NCI-H1694 treated with DMSO at 0.1 percent for 48 hours (cell line): ENCODE measurements at places on chromosomes 16 and 17.
A peak's percentile ranks its signal among the peaks of the same experiment; 100 is the strongest.

- DNase-seq, result no peak
Observed at GRCh38 chr17:70041540-70041939, 33.5 kb upstream of the KCNJ16 start.

DNA sequence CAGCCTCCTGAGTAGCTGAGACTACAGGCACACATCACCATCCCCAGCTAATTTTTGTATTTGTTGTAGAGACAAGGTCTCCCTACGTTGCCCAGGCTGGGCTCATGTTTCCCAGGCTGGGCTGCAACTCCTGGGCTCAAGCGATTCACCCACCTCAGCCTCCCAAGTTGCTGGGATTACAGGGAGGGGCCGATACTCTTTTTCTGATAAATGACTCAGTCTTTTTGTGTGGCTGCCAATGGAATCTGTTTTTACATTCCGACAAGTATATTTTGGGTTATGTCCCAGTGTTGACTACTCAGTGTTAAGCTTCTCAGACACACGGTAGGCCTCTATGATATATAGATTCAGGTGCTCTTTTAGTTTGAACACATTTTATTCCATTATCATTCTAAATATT, 58.1 kb downstream of the SLFN11 start:
- DNase-seq, result no peak

GRCh38 chr17:44878627-44879221, 20.5 kb downstream of the EFTUD2 start:
- DNase-seq, result peak; percentile 39

DNA sequence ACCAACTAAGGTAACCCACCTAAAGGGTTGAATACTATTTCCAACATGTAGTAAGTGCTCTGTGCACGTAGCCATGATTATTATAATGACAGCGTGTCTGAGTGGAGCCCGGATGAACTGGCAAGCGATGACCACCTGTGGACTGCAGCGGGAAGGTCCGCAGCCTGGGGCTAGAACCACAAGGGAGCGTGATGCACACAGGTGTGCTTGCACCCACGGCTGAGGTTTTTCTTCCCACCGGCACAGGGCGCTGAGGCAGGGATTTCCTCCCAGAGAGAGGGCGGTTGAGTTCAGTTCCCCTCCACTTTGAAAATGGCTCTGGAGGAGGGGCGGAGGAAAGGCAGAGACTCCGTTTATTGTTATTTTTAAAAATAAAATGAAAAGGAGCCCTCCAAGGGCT, 221.7 kb upstream of the HSBP1 start:
- no peak for DNase-seq

- DNase-seq, result no peak
Observed at GRCh38 chr17:28092088-28092487, 49.6 kb downstream of the NLK start.
